ENCODE measurements at places on chromosomes 5 and 9.

DNA sequence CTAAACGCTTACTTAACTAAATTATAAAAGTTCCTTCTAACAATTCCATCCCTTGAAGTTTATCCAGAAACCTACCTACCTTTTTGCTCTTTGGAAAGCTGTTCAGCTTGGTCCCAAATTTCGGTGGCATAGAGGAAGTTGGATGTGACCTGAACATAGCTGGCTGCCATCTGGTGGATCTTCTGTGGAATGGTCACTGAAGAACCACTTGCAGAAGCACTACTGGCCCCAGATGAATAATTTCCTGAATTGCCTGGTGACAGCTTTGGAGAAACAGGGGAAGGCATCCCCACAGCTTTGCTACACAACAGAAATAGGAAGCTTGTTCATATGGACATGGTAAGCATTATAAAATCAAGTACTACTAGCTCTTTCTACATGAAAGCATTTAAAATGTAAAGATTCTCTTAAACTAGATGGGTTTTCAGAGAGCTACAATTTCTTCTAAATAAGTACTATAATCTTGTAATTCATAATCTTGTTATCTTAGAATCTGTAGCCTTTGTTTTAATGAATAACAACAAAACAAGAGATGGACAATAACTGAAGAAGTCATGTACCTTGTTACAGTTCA lies 9.9 kb downstream of the LEAP2 start:
- no peak for DNase-seq

DNA sequence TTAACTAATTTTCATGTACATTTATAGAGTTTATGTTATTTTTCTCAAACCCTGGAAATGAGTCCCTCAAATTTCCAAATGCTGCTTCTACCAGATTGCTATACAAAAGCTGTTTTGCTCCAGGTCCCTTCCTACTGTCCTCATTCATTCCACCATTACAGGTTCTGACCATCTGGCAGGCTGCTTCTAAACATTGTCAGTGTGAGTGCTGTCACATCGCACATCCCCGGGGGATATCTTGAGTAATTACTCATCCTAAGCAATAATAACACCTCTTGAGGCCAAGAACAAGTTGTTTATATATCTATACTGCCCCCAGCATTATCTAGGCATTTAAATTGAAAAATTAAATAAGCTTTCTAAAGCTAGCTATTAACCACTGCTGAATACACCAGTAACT lies 1675.3 kb upstream of the CDH6 start:
- no peak for DNase-seq

DNA sequence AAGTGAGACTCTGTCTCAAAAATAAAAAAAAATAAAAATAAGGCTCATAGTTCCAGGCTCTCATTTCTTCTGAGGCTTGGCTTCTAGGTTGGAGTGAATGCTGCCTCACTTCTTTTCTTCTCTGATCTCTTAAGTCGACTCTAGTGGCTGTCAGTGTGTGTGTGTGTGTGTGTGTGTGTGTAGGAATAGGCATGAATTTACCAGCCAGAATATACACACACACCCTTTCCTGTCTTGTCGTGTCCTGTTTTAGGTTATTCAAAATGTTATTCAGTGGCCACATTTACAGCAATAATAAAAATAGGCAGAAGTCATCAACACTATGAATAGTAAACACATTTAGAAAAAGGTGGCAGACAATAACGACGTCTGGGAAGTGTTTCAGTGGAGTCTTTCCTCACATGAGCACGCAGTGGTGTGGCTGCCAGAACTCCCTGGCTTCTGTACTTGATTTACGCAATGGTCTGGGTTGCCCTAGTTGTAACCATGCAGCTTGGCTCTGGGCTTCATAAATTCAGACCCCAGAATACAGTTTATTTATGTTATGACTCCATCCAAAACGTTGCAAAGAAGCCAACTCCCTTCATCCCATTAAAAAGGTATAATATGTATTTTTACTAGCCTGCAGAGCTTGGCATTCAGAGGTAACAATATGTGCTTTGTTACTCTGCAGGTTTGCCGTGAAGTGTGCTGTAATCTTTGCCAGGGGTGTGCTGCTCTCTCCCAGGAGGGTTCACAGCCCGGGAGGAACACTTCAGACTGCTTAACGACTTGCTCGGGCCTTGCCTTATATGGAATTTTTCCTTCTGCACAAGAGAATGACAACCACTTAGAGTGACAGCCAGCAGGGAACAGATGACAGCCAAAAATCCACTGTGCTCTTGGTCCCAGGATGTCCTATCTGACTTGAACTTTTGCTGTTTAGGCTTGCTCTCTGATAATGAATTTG lies 34.4 kb upstream of the PALM2AKAP2 start:
- DNase-seq = no peak

DNA sequence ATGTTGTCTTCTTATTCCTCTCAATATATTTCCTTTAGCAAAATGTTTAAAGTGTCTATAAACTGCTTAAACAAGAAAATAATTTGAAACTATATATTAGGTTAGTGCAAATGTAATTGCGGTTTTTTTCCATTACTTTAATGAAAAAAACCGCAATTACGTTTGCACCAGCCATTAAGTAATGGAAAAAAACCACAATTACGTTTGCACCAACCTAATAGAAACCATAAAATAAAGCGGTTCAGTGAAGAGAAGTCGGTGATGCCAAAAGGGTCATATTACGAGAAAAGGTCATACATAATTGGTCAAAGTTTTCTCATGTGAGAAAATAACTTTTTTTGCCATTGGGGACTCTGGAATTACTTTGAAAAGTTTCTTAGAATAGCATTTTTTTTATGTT lies 385.6 kb upstream of the ST8SIA4 start:
- DNase-seq = no peak

DNA sequence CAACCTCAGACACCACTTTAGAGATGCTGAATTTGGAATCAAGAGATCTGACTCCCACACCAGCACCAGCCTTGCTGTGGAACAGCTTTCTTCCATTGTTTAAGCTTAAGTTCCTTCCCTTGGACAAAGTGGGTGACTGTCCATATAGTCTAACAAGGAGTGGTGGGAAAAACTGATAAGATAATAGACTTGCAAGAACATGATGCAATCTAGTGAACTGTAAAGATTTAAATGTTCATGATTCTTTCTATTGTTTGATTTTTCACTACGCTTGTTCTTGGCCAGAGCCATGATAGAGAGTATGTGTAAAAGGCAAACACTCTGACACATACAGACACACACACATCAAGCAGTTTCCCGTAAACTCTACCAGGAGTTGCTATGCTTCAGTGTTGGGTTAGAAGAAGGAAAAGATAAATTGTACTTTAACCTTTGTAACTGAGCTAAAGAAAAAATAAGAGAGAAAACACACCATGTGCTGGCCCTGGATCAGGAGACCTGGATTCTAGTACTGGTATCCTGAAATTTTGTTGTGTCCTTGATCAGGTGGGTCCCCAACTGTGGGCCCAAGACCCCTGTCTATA lies 94.3 kb downstream of the PAPPA start:
- DNase-seq = no peak
